Activated T-cell treated with anti-CD3 and anti-CD28 coated beads, Interleukin-2, amount 50 U/mL, for 72 hours (primary cell): ENCODE measurements at places on chromosomes 7 and 10. TPM values are rescaled to one million over a fixed set of nuclear protein-coding genes. Genes with fewer than 3 reads are reported as not detected.

- H3K4me1 ChIP-seq = no peaks in the 10 kb centered on the region
- peaks cover 11% of the 10 kb centered on the region for H3K27me3 ChIP-seq
- H3K4me3 ChIP-seq = no peak overlapping the region
These were observed 175.8 kb downstream of the TRIL start for GRCh38 chr7:28782362-28782761.

- no peaks in the 10 kb centered on the region for H3K4me1 ChIP-seq
- no peak overlapping the region for H3K27ac ChIP-seq
- DNase-seq = no peak
- H3K27me3 ChIP-seq = peaks cover 64% of the 10 kb centered on the region
- no peaks in the 10 kb centered on the region for H3K36me3 ChIP-seq
These were observed 2.0 kb downstream of the KCNMA1 start for GRCh38 chr10:77635402-77636227.

Gene VPS37D
- 0.70 TPM for total RNA-seq

DNA sequence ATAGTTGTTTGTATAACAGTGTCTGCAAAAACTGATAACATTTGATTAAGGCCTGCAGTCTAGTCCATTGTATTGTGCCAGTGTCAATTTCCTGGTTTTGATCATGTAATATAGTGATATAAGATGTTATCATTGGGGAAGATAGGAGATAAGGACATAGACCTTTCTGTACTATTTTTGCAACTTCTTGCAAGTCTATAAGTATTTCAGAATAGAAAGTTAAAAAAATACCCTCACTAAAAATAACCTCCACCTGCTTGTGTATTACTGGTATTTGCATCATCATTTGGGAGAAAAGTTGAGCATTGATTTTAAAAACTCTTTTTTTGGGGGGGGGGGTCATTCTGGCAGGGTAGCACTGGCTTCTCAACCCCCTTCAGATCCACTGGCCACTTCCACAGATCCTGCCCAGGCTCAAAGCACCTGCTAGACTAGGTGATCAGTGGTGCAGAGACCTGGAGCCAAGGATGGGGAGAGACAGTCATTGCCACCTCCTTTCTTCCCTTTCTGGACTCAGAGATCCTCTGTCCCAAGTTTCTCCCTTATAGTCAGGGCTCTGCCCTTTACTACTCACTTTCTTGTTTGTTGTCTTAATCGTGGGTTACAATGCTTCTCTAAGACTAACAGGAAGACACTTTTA is 103.0 kb downstream of the RBM20 start:
- peaks cover 86% of the 10 kb centered on the region for H3K4me1 ChIP-seq
- H3K27me3 ChIP-seq = no peaks in the 10 kb centered on the region
- H3K27ac ChIP-seq = peak overlapping the region; percentile 94
- peaks cover 11% of the 10 kb centered on the region for H3K36me3 ChIP-seq

GRCh38 chr7:155222573-155222972 is 75.1 kb upstream of the INSIG1 start:
- H3K4me3 ChIP-seq = no peak overlapping the region
- H3K36me3 ChIP-seq = no peaks in the 10 kb centered on the region
- no peak for DNase-seq

Gene OPN1SW
- not detected for total RNA-seq

Gene NET1
- 37.5 TPM for total RNA-seq

GRCh38 chr7:139117599-139118233 is 8.2 kb upstream of the ZC3HAV1 start:
- DNase-seq = no peak
- H3K36me3 ChIP-seq = no peaks in the 10 kb centered on the region
- H3K4me1 ChIP-seq = peaks cover 44% of the 10 kb centered on the region
- no peaks in the 10 kb centered on the region for H3K27me3 ChIP-seq
- peak overlapping the region; percentile 59 for H3K27ac ChIP-seq
- H3K4me3 ChIP-seq = peak overlapping the region; percentile 71

Gene ZNF438
- total RNA-seq = 5.4 TPM
